ENCODE measurements at places on chromosomes 13 and 19. TPM values are rescaled to one million over a fixed set of nuclear protein-coding genes. Genes with fewer than 3 reads are reported as not detected.

PSG5 gene
- not detected for total RNA-seq

CGB5 gene
- total RNA-seq: not detected

- no peak overlapping the region for H3K27ac ChIP-seq
- H3K27me3 ChIP-seq: no peaks in the 10 kb centered on the region
- DNase-seq: no peak
- H3K4me3 ChIP-seq: no peak overlapping the region
- peaks cover 8% of the 10 kb centered on the region for H3K4me1 ChIP-seq
Observed at GRCh38 chr19:41434450-41434849, 5.3 kb downstream of the DMAC2 start.

DNA sequence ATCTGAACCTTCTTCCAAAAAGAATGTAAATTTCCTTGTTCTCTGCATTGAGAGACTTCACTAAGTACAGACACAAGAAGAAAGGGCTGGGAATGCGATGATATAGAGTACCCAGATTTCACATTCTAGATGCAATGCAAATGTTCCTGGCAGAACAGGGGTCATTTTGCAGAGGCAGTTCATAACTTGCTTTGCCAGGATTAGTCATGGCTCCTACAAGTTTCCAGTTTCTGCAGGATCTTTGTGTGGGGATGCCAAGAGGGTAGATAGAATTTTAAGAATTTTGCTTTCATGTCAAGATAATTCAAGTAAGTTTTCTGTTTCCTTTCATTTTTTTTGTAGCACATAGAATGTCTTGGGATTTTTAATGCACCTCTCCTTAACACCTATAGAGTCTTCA, 181.2 kb downstream of the FGF9 start:
- H3K27me3 ChIP-seq: no peaks in the 10 kb centered on the region
- DNase-seq: no peak
- no peak overlapping the region for H3K4me3 ChIP-seq
- no peaks in the 10 kb centered on the region for H3K36me3 ChIP-seq
- no peaks in the 10 kb centered on the region for H3K4me1 ChIP-seq
- H3K27ac ChIP-seq: no peak overlapping the region

DNA sequence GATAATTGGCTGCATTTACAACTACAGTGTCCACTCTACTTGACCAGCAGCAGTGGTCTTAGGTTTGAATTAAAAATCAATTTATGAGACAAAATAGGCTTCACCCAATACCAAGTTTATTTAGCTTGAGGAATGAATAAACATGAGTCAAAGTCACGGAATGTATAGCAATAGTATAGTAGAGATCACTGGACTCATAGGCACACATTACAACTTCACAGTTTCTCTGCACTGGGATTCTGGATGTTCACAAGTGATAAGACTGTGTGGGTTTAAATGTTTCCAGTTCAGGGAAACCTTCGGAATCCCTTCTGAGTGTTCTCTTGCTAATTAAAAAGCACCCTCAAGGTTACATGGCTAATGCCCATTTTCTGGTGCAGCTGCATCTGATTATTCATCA, 1064.9 kb downstream of the SLITRK5 start:
- no peak overlapping the region for H3K27ac ChIP-seq
- H3K4me1 ChIP-seq: no peaks in the 10 kb centered on the region
- H3K4me3 ChIP-seq: no peak overlapping the region
- no peaks in the 10 kb centered on the region for H3K36me3 ChIP-seq

DNA sequence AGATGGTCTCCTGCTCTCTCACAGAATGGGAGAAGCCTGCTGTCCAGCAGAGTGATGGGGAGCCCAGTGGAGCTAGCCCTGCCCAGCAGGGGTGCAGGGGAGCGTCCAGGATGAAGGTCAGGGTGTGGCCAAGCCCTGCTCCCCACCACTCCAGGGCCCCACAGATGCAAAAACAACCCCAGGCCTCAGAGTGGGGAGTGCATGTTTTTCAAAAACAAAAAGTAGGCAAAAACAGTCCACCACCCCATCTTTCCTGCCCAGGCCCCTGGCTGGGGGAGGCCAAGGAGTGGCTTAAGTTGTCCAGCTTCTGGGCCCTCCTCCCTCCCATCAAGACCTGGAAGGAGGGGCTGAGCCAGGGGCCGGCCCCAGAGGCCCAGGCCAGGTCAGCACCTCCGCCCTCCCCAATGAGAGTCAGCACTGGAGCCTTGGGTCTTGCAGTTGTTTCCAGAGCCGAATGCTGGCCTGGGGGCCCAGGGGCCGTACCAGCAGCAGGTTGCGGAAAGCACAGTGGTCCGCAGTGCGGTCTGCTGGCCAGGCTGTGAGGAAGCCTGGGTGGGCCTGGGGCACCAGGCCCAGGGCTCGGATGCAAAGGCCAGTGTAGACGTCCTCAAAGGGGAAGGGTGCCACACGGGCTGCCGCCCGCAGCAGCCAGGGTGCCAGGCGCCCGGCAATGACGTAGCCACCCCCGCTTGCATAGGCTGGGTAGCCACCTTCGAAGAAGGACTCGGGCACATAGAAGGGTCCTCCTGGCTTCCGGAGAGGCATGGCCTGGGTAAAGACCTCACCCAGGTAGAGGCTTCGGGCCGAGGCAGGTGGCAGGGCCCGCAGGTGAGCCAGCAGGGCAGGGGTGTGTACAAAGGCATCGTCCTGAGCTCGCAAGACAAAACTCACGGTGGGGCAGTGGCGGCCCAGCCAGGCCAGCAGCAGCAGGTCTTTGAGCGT, 1.7 kb downstream of the B3GNT8 start:
- no peak overlapping the region for H3K4me3 ChIP-seq
- DNase-seq: no peak
- no peak overlapping the region for H3K27ac ChIP-seq
- no peaks in the 10 kb centered on the region for H3K27me3 ChIP-seq
- H3K36me3 ChIP-seq: peaks cover 11% of the 10 kb centered on the region

Data from osteocyte (in vitro differentiated cells).